ENCODE measurements at places on chromosomes 5 and 9. TPM values are rescaled to one million over a fixed set of nuclear protein-coding genes. Genes with fewer than 3 reads are reported as not detected.

DNAI1 gene
- total RNA-seq = not detected

DNA sequence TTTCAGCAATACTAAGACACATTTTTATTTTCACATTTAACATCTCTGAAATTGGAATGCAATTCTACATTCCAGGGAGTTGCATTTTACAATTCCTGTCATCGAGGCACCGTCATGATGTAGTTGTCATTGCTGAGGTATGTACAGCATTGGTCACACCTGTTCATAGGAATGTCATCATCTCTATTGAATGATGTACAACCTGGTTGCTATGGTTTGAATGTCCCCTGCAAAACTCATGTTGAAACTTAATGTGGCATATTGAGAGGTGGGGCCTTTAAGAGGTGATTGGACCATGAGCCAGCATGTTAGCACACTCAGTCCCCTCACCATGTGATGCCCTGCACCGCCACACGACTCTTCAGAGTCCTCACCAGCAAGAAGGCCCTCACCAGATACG is 103.1 kb downstream of the CEMIP2 start:
- no peak for DNase-seq

SLC46A2 gene
- total RNA-seq = 0.35 TPM

ARHGEF37 gene
- total RNA-seq = 3.9 TPM

SH3RF2 gene
- 1.6 TPM for total RNA-seq

INVS gene
- 22.4 TPM for total RNA-seq

GRCh38 chr5:42994246-42994554 is 45.9 kb downstream of the ANXA2R start:
- no peak for DNase-seq

GLRA1 gene
- total RNA-seq = not detected

DNA sequence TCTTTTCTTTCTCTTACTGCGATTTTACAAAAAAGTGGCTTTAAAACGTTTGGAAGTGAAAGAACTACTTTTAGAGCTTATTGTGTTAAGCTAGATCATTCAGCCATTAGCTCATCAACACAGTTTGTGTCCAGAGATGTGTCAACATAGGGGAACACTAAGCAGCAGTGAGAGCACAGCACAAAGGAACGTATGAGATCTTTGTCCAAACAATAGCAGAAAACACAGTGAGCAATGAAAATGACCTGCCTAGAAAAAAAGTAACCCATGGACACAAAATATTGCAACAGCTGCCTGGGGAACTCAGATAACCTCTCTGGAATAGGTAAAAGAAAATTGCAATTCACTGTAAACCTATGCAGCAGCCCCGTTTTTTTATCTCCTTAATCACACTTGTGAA is 372.5 kb downstream of the ARHGEF28 start:
- DNase-seq = no peak

NMUR2 gene
- not detected for total RNA-seq

GRCh38 chr9:91001146-91001611 is 199.6 kb downstream of the SYK start:
- no peak for DNase-seq

ADAMTS19 gene
- not detected for total RNA-seq

- no peak for DNase-seq
Measured at GRCh38 chr9:114250235-114250568, 72.7 kb upstream of the ORM1 start.

PLEKHG4B gene
- total RNA-seq = not detected

DNA sequence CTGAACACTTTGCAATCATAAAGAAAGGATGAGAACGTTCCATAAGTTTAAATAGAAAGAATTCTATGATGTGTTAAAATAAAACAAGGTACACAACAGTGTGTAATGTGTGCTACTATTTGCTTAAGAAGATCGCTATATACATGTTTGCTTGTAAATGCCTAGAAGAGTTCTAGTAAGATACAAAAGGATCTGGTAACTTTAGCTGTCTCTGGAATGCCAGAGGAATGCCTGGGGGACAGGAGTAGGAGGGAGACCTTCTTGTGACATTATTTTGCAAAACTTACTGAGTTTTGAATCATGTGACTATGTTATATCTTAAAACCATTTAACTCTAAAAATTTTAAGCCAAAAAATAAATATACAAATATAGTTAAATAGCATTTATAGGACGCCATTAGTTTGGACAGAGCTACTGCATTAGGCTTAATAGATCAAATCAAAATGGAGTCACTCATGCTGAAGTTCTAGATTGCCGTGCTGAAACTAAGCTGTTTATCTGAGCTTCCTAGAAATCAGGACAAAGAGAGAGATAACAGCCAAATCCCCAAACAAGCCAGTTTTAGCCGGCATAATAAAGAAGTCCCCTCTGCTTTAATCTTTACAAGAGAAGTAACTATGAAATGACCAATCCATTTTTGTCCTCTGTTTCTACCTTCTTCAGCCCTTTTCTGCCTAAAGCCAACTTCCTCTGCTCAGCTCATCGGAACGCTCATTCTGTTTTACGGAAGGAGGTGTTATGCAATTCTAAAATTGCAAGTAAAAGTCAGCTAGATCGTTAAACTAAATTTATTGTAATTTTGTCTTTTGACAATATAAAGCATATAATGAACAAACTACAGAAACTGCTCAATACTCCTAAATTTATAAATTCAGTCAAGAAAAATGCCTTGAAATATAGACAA is 44.8 kb downstream of the LIX1 start:
- DNase-seq = no peak

GRCh38 chr5:88829054-88829453 is 53.9 kb downstream of the MEF2C start:
- DNase-seq = no peak

TMEM215 gene
- total RNA-seq = not detected

DNA sequence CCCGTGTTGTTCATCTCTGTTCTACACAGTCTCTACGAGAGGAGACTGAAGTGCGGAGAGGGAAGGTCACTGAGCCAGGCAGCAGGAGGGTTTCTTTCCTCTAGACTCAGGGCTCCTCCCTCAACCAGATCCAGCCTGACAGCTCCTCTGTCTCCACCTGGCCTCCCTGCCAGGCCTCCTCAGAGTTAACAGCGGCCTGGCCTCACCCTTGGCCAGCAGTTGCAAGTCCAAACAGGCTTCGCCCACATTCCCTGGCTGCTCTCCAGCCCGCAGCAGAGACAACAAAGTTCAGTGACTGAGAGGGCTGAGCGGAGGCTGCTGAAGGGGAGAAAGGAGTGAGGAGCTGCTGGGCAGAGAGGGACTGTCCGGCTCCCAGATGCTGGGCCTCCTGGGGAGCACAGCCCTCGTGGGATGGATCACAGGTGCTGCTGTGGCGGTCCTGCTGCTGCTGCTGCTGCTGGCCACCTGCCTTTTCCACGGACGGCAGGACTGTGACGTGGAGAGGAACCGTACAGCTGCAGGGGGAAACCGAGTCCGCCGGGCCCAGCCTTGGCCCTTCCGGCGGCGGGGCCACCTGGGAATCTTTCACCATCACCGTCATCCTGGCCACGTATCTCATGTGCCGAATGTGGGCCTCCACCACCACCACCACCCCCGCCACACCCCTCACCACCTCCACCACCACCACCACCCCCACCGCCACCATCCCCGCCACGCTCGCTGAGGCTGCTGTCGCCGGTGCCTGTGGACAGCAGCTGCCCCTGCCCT is at the start of gene HRCT1:
TSS of gene HRCT1 (plus strand) at position 291 of the 768 bp plus-strand sequence. CDS start at position 377, 86 bp downstream.
- peak; percentile 92 for DNase-seq

GRCh38 chr5:90201923-90202322 is 207.6 kb downstream of the CETN3 start:
- DNase-seq = no peak

- DNase-seq = no peak
Measured at GRCh38 chr5:140631036-140631417, 1.9 kb downstream of the CD14 start.

TLR4 gene
- 62.8 TPM for total RNA-seq
